Stimulated activated CD4-positive, alpha-beta T cell treated with anti-CD3 and anti-CD28 coated beads, Interleukin-12 subunit alpha, Interleukin-12 subunit beta, amount 100 ng/mL, for 48 hours (primary cell): ENCODE measurements at places on chromosomes 12 and 14.
A peak's percentile ranks its signal among the peaks of the same experiment; 100 is the strongest.

- DNase-seq: no peak
Measured at GRCh38 chr12:122859303-122860039, 24.2 kb downstream of the HIP1R start.

DNA sequence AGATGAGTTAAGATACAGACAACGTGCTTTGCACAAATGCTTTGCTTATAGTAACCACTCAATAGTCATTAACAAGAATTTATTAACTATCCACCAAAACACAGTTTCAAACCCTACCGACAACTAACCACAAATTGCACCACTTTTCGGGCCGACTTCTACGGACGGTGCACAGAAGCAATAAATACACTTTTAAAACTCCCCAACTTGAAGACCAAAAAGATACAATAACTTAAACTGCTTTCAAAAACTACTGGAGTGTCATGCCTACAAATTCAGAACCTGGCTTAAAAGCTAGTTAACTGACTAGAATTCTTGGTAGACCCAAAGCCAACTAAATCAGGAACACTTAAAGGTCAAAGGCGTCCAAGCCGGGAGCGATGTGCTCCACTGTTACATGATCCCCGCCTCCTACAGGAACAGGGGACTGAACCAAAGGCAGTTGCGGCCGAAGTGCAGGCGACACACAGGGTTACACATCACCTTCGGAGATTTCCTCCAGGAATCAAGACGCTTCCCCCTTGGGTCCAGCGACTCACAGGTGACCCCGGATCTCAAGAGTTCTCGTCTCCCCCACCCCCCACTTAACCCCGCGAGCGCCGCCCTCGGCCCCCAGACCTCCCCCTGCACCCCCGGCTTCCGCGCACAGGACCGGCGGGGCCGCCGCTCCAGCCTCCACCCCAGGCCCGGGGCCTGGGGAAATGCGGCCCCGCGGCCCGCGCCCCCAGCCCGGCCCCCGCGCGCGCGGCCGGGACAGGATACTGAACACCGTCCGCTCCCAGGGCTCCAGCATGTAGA, 507 bp downstream of the SPTSSA start:
- DNase-seq: peak; percentile 3

- DNase-seq: no peak
Measured at GRCh38 chr14:81066672-81067071, 111.3 kb downstream of the TSHR start.

- DNase-seq: no peak
Measured at GRCh38 chr12:22978962-22979361, 354.0 kb downstream of the ETNK1 start.

DNA sequence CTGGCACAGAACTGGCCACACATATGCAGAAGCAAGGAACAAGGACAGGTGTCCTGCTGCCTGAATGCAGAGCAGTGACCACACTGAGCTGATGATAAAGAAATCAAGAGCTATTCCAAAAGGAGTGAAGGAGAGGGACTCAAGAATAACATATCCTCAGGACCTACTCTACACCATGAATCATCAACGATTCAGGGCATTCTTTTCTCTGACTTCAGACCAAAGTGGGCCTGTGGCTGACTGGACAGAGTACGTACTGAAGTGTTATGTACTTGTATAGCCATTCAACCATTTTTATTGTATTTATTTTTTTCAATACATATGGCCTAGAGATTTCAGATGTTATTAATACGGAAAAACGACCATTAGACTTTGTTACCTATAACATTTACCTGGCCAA, 177.5 kb upstream of the TMTC1 start:
- DNase-seq: no peak

- no peak for DNase-seq
Measured at GRCh38 chr12:31890295-31891285, 68.6 kb upstream of the RESF1 start.

DNA sequence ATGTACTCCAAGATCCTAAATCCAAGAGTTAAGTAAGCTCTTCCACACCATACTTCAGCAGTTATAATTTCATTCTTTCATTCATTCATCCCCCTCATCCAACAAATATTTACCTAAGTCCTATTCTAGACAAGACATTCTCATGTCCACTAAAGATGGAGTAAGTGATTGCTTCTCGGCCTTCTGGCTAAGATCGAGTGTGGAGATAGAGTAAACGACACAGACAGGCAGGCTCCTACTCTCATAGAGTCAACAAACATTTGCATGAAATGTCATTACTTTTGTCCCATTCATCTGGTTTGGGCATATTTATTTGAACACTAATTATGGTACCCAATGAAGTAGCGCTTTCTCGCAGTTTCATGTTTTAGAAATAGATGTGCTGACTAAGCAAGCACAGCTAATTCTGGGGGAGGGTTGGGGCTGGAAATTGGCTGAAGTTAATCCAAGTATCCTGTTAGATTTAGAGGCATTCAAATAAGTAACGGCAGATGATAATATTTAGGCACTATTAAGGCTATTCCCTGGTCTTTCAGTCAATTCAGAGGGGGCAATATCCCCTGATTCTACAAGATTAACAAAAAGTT, 176.5 kb downstream of the CEP128 start:
- no peak for DNase-seq
